ENCODE measurements at places on chromosomes 2 and 18. TPM values are rescaled to one million over a fixed set of nuclear protein-coding genes. Genes with fewer than 3 reads are reported as not detected.

Gene CELF4
- 0.67 TPM for total RNA-seq

Gene LHCGR
- total RNA-seq = not detected

Gene DCDC2C
- not detected for total RNA-seq

Gene LBX2
- total RNA-seq = not detected

Gene AGPS
- total RNA-seq = 41.6 TPM

Gene CCL20
- 0.33 TPM for total RNA-seq

Gene C2orf80
- not detected for total RNA-seq

Gene GBX2
- total RNA-seq = 0.29 TPM

Gene APCDD1
- 24.8 TPM for total RNA-seq

Gene ITGB1BP1
- total RNA-seq = 155 TPM

GRCh38 chr18:23263551-23264235 is 128.4 kb downstream of the CABLES1 start:
- DNase-seq = no peak

GRCh38 chr2:26346454-26347053 is at the start of gene ADGRF3:
Gene ADGRF3, minus strand, starts transcription at chr2:26346789. Its CDS starts 555 bp downstream, at chr2:26346234.
- DNase-seq = peak; percentile 46

GRCh38 chr2:64819774-64820688 is 166.3 kb upstream of the SERTAD2 start:
- DNase-seq = no peak

DNA sequence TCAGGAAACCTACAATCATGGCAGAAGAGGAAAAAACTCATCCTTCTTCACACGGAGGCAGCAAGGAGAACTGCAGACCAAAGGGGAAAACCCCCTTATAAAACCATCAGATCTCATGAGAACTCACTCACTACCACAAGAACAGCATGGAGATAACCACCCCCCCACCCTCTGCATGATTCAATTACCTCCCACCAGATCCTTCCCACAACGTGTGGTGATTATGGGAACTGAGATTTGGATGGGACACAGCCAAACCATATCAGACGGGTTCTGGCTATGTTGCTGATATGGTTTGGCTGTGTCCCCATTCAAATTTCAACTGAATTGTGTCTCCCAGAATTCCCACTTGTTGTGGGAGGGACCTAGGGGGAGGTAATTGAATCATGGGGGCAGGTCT is 28.7 kb upstream of the CCDC150 start:
- DNase-seq = no peak

DNA sequence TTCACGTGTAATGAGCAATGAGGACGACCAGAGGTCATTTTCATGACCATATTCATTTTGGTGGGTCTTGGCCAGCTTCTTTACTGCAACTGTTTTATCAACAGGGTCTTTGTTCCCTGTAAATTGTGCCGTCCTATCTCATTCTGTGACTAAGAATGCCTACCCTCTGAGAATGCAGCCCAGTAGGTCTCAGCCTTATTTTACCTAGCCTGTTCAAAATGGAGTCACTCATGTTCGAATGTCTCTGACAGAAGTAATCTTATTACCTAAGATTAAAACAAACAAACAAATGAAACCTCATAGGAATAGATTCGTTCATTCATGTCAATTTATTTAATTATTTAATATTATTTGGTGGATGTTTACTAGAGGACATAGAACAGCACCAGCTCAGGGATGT is 714.8 kb downstream of the ADCYAP1 start:
- no peak for DNase-seq

DNA sequence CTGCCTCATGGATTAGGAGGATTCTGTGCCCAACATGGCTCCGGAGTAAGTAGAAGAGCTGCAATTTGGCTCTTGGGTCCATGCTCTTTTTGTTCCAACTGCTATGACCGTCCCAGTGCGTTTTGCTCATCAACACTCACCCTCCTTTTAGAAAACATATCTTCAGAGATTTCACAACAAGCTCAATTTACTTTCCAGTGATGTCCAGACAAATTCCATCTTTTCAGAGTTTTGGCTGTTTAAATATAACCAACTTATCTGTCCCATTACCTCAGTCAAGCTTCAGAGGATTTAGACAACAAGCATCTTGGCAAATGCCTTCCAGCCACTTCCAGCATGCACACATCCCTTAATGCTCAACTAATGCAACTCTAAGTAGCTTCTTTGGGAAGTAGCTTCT is 6.9 kb upstream of the SLC14A2 start:
- DNase-seq = no peak

DNA sequence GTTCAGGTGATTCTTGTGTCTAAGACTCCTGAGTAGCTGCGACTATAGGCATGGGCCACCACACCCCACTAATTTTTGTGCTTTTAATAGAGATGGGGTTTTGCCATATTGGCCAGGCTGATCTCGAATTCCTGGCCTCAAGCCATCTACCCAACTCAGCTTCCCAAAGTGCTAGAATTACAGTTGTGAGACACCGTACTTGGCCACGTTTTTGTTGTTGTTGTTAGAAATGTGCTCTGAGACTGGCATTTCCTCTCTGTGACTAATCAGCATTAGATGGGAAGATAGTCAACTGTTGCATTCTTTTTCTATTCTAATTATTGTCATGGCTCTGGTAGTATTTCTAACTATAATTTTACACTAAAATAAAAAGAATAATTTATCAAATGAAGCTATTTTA is 191.7 kb downstream of the CAMKMT start:
- peak; percentile 73 for DNase-seq

DNA sequence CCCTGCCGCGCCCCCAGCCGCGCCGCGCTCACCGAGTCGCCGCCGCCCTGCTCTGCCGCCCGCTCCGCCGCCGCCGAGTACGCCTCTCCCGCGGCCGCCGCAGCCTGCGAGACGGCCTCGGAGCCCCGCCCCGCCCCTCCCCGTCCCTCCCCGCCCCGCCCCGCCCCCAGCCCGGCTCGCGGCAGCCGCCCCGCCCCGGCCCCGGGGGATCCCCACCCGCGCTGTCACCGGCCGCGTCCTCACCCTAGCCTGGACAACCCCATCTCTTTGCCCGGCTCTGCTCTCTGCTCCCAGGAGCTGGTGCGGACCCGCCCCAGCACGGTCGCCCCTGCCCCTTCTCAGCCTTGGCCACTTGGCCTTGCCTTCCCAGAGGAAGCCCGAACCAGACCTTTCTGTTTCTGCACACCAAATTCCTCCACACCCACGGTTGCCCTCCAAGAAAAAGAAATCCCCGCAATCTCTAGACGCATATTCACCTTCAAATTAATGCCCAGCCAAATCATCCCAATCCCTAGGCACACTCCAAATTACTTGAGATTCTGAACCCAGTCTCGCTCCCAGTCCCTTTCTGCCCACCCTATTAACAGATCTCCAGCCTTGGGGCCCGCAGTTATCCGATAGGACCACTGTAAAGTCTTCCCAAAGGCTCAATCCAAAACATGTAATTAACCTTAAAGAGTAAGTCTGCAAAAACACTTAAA is at the start of gene CYRIA:
CYRIA (minus strand) TSS at position 87 of the 701 bp plus-strand sequence. CDS start 77,715 bp downstream, outside the sequence.
- peak; percentile 36 for DNase-seq

GRCh38 chr2:121086450-121086849 is 198.6 kb downstream of the TFCP2L1 start:
- no peak for DNase-seq

- DNase-seq = peak; percentile 100
Measured at GRCh38 chr2:29747786-29748470, 173.5 kb downstream of the ALK start.

GRCh38 chr2:200086911-200087310 is 131.5 kb downstream of the MAIP1 start:
- no peak for DNase-seq

GRCh38 chr18:46260879-46261143 is 156.6 kb downstream of the HAUS1 start:
- no peak for DNase-seq

DNA sequence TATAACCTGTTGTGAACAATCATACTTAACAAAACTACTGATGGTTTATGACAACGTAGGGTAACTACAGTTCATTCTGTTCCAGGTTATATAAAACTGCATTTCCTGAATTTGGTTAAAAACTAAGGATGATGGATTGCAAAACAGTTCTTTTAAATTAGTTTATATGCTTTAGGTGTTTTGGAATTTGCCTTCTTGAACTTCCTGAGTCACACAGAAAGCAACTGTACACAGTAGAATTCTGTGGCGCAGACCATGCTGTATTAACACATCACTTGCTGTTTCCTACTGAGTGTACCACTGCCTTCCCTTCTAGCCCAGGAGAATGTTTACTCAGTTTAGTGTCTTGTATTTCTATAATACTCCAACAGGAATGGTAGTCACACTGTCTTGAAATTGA is 19.4 kb downstream of the ITGB1BP1 start:
- DNase-seq = no peak

- no peak for DNase-seq
Measured at GRCh38 chr2:16332681-16333557, 332.7 kb downstream of the CYRIA start.

DNA sequence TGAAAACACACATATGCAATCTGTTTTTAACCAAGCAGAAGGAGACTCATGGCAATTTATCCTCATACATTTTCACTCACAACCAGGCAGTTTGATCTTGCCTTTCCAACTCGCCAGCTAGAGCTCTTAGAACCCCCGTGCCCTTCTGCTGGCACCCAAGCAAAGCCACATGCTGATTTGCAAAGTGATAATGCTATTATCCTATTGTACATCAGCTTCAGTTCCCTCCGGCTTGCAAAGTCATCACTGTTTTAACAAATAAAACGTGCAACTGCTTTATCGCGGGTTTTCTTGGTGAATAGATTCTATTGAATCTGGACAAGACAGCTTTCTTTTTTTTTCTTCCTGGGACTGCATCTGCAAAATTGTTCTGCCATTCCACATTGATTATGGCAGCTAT is 314.6 kb downstream of the LNPK start:
- no peak for DNase-seq

- no peak for DNase-seq
Measured at GRCh38 chr2:207037896-207038295, 98.6 kb downstream of the CPO start.

- DNase-seq = peak; percentile 31
Measured at GRCh38 chr2:63740943-63741342, 100.8 kb upstream of the UGP2 start.

DNA sequence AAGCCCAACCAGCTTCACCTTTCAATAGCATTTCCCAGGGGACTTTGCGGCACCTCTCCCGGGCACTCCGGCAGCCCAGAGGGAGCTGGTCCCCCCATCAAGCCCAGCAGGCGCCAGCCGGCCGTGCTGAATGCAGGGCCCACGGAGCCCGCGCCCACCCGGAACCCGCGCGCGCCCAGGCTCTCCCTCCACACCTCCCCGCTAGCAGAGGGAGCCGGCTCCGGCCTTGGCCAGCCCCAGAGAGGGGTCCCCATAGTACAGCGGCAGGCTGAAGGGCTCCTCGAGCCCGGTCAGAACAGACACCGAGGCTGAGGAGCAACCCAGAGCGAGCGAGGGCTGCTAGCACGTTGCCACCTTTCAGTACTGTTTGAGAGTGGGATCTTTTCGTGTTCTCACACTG is 300.8 kb downstream of the DSEL start:
- no peak for DNase-seq

- DNase-seq = no peak
Measured at GRCh38 chr2:8543060-8543382, 138.8 kb upstream of the ID2 start.

DNA sequence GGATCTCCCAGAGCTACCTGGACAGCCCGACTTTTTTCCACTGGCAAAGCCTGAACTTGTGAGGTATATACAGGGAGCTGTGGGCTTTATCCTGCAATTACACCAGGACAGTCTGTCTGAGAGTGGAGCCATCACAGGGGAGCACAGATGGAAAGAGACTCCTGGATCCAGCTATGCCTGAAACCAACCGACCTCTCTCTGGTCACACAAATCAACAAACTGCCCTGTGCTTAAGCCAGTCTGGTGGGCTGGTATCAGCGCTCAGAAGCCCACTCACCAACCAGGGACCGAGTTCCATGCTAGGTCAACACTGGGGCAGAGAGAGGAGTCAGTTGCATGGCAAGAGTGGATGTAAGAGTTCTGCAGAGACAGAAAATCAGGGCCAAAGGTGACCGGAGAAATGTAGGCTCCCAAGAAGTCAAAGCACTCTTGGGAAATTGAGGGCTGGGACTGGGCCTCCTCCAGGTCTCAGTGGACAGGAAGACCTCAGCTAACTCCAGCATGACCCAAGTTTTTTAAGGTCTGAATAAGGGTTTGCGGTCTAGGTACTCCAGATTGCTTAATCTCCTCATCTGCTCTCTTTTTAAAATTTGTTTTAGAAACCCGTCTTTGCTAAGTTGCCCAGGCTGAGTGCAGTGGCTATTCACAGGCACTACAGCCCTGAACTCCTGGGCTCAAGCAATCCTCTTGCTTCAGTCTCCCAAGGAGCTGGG is 3.8 kb upstream of the BOK start:
- no peak for DNase-seq

DNA sequence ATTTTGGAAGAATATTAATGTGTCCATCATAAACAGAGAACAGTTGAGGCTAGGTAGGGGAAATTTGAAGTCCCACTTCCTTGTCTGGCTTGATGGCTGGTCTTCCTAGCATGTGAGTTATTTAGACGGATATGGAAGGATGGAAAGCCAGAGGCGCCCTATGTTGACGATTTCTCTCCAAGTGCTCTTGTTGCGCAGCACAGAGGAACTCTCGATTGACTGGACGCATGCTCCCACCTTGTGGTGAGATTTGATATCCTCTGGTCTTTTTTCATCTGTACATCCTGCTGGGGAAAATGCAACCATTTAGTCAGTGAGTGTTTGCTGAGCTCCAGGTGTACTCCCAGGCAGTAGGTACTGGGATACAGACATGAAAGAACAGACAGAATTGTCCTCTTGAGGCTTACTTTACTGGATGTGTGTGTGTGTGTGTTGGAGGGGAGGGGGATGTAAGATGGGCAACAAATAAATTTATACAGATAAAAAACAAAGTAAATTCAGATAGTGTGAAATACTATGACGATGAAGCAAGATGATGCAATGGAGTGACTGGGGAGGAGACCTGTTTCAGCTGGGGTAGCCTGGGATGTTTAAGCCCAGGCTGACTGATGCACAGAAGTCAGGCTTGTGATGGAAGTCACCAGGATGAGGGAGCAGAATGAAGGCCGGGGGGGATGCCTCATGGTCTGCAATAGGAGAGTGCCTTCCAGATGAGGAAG is 137.2 kb downstream of the TRIM43 start:
- DNase-seq = peak; percentile 75

DNA sequence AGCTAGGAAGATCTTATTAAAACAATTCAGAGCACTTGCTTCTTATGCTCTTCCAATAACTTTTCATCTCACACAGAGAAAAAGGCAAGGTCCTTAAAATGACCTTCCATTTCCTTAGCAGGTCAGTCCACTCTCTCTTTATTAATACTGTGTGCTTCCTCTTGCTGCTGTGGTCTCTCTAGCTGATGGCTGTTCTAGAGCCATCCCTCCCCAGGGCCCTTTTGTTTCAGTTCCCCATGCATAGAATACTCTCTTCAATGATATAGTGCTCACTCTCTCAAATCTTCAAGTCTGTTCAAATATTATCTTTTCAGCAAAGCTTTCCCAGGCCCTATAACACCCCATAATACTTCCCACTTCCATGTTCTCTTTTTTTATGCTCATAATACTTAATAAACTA is 469.3 kb downstream of the METTL4 start:
- DNase-seq = no peak

DNA sequence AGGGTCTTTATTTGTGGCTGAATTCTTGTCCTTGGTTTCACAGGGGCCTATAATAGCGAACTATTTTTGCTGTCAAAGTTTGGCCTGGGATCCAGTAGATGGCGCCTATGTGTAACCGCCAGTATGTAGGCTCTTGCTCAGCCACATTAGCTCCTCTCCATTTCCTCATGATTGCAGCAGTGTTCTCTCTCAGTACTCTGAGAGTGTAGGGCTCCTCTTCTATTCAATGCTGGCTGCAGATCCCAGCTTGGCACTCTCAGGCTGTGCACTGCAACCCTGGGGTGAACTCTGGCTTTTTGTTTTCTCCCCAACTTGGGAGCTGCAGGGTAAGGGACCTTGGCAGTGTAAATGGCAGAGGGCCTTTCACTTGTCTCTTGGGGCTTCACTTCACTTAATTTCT is 344.6 kb upstream of the CHAC2 start:
- DNase-seq = peak; percentile 51

Data from mammary epithelial cell (primary cell).